Urinary bladder (tissue), 4 donors: ENCODE measurements at places on chromosomes 13 and 19. TPM values are rescaled to one million over a fixed set of nuclear protein-coding genes. Genes with fewer than 3 reads are reported as not detected.

GRCh38 chr13:38641164-38641948 lies 45.5 kb upstream of the FREM2 start:
- DNase-seq: no peak

CYP2F1 gene
- polyA plus RNA-seq: not detected

- no peak for DNase-seq
Observed at GRCh38 chr13:111913761-111914140, 153.2 kb upstream of the SOX1 start.

PRKCSH gene
- 174 TPM for polyA plus RNA-seq

GRCh38 chr13:101624210-101624922 lies 171.9 kb downstream of the ITGBL1 start:
- no peak for DNase-seq

DNA sequence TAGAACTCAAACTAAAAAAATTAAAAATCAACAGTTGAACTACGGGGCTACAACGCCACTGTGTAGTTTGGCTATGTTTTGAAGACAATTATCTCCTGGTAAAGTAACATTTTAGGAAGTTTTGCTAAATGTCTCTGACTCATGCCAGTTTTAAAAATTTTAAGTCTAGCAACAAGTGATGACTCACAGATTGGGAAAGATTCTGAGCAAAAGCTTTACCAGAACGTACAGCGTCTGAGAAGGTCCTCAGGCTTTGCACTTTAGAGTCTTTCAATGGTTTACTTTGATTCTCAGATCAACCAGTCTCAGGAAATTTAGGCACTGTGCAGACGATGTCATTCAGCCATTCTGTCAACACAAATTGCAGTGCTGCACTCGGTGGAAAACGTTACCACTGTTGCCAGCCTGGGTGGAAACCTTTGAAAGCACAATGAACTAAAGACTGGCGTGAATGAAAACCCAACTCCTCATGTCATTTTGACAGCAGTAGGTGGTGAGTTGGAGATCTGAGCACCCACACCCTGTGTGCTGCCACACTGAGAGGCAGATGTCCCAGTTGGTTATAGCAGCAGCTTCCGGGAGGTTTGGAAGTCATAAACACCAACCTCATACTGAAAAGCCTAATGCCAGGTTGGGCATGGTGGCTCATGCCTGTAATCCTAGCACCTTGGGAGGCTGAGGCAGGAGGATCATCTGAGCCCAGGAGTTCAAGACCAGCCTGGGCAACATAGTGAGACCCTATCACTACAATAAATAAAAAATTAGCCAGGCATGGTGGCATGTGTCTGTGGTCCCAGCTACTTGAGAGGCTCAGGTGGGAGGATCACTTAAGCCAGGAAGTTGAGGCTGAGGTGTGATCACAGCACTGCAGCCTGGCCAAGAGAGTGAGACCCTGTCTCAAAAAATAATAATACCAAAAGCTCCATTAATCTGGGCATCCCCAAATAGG lies 6.3 kb upstream of the WTIP start:
- DNase-seq: no peak

CCDC97 gene
- polyA plus RNA-seq: 18.0 TPM

CKM gene
- polyA plus RNA-seq: 1.1 TPM

DNA sequence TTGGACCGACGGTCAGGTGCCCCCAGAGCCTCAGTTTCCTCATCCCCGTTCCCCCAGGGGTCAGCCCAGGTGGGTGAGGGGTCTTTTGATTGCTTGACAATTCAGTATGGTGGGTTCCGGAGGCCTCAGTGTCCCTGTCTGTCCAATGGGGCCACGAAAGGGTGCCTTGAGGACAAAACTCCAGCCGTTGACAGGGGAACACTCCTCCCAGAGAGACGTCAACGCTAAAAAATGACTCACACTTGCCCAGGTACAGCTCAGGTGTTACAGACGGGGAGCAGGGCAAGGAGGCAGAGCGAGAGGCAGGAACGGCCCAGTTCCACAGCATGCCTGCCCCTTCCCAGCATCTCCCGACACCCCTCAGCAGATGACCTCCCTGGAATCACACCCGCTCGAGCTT lies 1.8 kb downstream of the TNFAIP8L1 start:
- DNase-seq: no peak

DNA sequence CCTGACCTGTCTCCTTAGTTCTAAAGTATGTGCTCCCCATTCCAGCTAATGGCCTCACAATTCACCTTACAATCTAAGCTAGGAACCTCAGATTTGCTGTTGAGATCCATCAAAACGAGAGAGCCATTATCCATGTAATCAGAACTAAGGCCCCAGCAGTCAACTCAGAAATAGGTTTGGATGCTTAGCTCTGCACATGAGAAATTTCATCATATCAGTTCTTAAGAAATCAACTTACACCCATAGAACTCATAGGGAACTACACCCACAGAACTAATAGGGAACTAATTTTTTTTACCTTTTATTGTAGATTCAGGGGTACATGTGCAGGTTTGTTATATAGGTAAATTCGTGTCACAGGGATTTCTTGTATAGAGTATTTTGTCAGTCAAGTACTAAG lies 28.7 kb downstream of the CYSLTR2 start:
- no peak for DNase-seq

CNN1 gene
- polyA plus RNA-seq: 3,172 TPM

DNA sequence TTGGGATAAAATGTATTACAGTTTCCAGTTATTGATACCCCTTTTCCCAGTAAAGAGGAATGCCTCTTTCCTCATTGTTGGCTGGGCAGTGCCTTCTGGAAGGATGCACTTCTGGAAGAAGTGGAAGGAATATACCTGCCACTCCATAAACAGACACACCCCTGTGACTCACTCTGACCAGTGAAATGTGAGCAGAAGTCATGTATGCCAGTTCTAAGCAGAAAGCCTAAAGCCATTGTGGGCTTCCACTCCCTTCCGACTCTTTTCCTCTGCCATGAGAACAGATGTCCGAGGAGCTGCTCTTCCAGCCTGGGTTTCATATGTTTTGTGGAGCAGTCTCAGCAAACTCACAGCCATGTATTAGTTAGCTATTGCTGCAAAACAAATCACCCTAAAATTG lies 166.1 kb upstream of the SERP2 start:
- DNase-seq: no peak
